ENCODE measurements at places on chromosomes 2 and 18. TPM values are rescaled to one million over a fixed set of nuclear protein-coding genes. Genes with fewer than 3 reads are reported as not detected.
A peak's percentile ranks its signal among the peaks of the same experiment; 100 is the strongest.

DNA sequence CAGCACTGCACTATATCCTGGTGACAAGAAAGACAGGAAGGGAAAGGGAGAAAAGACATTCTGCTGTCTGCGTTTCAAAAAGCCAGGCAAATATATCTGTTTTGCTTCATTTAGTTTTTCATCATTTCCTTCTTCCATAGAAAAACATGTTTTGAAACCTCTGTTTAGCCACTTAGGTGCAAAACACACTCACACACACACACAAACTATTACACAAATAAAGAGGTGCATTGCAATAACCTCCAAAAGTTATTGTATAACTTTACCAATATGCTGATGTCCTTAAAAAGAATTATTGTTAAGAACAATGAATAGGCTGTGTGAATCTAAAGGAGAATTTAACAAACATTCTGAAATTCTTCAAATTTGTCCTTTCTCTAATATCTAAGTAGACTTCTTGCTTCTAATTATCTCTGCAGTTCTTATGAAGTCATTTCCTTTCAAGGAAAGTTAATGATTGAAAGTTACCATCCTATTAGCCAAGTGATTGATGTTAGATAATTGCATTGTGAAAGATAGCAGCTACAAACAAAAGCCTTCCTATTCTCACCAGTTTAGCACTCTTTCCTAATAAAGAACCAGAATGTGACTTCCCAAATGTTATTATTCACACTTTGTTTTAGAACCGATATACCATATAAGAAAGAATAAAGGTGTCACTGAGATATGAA, 516.7 kb downstream of the KCNJ3 start:
- DNase-seq = peak; percentile 26

DNA sequence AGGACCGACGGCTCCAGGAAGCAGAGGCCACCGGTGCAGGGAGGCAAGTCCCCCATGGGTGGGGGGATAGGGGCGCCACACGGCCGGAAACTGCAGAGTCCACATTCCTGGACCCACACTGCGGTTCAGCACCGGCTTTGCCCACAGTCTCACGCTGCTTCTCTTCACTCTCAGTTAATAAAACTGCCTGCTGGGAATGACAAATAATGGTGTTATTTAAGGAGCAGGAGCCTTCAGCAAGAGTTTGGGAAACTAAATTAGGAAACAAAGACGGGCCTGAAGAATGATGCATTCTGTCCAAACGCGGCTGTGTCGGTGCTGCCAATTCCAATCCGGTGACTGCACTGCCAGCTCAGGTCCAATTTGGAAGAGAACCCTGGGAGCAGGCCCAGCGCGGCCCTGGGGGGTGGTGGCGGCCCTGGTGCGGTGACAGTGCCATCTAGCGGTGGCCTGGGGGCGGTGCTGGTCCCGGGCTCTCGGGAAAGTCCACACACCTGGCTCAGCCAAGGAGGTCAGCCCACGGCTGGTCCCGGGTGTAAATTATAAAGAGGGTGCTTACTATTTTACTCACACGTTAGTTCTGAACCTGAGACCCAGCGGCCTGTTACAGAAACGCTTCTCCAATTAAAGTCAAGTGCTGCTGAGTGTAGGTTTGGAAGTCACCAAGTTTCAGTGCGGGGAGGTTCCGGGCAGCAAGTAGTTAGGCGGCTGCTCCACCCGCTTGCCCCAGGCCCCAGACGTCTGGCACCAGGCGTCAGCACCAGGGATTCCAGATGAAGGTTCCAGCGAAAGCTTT, 73.1 kb upstream of the PXDN start:
- DNase-seq = peak; percentile 9

DNA sequence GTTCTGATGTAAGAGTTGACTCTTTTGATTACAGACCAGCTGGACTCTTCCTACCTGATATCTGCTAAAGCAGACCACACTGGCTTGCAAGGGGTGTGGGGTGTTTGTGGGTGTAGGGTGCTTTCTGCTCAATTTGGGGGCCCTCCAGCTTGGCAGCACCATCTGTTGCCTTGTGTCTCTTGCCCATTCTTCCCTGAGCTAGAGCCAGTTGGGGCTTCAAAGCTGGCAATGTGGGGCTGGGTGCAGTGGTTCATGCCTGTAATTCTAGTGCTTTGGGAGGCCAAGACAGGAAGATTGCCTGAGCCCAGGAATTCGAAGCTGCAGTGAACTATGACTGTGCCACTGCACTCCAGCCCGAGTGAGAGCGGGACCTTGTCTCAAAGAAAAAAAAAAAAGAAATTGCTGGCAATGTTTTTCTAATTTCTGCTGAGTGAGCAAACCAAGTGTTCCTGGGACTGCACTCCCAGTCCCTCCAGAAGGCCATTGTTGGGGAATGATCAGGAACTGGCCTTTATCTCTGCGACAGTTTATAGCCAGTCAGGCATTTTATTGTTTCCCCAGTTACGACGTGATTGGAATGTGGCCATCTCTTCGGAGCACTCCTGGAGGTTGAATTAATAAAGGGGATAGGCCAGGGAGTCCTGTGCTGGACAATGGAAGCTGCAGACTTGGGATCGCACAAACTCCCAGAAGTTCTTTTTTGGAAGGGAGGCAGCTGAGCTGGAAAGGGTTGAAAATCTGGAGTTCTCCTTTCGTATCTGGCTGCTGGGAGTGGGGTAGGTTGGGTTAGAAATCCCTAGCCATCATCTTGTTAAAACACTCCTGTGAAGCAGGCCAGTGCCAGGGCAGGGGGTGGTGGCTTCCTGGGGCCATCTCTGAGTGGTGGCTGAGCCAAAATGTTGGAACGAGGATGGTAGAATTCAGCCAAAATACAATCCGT, 57.2 kb downstream of the LIPG start:
- no peak for DNase-seq

DNA sequence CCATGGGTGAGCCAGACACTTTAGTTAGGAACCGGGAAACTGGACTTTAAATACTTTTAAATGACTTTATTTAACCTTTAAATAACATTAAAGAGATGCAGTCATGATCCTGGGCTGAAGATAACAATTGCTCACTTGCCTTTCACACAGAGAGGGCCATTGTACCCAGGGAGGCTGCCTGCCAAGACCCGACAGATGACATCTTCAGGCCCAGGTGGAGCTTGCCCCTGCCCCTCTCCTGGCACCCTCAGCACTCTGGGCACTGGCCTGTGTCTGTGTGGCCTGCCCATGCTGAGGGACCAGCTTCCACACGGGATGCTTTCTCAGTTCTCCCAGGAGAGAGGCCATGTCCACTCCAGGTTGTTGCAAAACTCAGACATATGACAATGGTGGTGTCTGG, 216.4 kb upstream of the MYT1L start:
- no peak for DNase-seq

DNA sequence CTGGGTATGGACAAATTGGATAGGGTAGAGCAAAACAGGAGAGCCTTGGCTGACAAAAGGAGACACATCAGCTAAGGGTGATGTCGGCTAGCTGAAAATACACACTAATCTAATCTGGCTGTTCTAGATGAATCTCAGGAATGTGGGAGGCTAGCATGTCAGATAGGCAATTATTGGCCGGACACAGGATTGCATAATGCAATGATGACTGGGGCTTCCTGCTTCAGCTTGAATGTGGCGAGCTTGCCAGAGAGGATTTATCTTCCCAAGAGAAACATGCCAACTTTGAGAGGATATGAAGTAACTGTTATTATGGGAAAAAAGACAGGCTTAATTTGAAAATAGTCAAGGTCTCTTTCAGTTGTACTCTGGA, 102.4 kb downstream of the TRIB2 start:
- peak; percentile 82 for DNase-seq

DNA sequence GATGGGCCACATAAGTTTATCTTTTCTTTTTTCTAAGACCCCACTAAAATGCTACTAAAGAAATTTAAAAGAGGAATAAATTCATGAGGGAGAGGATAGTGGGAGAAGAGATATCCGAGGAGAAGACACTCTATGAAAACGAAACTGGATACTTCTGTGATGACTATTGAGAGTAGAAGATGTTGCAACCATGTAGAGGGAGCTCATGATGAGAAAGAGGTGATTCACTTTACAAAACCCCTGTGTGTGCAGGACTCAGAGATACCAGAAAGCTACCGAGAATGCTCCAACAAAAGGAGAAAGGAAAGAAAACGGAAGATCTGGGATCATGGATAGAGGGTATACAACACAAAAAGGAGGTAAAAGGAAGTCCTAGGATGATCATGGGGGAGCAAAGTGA, 34.9 kb downstream of the SLC38A11 start:
- DNase-seq = peak; percentile 87

DNA sequence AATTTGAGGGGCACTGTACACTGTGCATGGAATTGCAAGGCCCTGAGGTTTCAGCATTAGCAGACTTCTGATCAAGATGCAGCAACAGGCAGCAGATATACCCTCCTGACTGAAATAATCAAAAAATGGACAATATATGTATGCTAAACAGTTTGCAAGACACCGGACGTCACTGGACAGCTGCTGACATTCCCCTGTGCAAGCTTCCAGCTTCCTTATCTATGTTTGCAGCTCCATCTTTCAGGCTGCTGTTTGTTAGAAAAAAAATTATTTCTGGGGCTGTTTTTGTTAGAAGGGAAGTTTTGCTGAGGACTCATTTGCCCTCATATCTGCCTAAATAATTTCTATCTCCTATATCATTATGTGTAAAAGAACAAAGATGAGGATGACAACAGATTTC, 179.5 kb upstream of the BCL2L11 start:
- no peak for DNase-seq

DNA sequence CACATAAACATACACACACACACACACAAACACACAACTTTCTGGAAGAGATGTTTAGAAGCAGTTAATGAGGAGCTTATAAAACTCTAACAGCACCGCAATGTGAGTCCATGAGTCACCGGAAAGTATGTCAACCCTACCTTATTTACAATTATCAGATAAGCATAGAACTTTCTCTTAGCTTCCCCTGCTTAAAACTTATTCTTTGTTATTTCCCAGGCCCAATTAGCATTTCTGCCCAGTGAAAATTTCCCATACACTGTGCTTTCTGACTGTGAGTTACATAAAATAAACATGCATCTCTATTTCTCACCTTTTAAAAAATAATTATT, 737.6 kb downstream of the LRP1B start:
- DNase-seq = no peak

DNA sequence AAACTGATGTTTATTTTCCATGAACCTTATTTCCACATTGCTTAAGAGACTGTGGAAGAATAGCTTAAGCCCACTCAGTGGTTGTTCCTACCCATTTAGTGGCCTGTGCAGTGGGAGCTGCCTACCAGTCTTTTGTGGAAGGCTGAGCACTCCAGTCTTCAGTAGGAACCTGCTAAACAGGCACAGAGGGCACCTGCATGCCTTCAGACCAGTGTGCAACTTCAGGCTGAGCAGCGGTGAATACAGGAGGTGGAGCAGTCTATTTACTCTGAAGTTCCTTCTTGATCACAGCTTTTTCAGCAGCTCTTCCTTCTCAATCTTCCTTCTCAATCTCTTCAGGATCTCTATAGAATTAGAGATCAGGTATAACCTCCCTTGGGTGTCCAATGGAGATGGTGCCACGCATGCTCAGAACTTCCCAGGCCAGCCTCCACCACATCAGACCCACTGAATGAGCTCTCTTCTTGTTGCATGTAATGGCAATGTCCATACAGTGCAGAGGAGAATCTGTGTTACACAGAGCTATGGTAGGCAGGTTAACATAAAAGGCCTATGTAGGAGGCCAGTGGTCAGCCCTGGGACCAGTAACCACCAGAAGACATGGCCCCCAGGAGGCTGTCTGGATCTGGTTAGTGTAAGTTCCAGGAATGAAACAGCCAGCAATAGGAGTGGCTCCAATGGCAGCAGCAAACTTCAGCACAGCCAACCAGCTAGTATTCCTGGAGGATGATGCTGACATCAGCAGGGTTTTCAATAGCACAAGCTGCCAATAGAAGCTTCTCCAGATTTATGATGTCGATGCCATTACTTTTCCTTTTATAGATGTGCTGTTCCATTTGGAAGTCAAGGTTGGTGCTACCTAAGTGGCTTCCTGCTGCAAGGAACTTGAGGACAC, 47.9 kb upstream of the MAT2A start:
- DNase-seq = no peak

The RAX gene
- total RNA-seq = not detected

The PKP4 gene
- total RNA-seq = 39.3 TPM

All from epithelial cell of proximal tubule (primary cell).